ENCODE measurements at places on chromosomes 13 and 19.

GRCh38 chr19:19064098-19064722, 416 bp downstream of the SLC25A42 start:
- H3K27ac ChIP-seq = no peak overlapping the region
- DNase-seq = no peak
- H3K27me3 ChIP-seq = no peaks in the 10 kb centered on the region
- H3K4me1 ChIP-seq = peaks cover 5% of the 10 kb centered on the region
- peak overlapping the region; percentile 61 for H3K4me3 ChIP-seq

DNA sequence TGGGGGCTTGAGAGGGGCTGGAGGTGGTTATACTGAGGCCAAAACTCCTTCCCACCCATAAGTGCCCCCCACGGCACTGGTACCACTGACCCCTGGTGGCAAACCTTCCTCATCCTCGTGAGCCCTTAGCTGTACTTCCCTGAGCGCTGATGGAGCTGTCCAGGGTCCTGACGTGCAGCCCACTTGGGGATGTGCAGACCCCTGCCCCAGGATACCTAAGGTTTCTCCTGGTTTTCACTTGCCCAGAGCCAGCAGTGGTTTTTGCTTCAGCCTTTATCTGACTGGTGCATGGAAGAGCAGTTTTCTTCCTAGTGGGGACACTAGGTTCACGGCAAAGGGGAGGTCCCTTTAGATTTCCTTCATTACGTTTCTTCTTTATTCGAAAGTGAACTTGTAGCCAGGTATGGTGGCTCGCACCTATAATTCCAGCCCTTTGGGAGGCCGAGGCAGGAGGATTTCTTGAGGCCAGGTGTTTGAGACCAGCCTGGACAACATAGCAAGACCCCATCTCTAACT, 28.7 kb upstream of the KCTD15 start:
- no peak overlapping the region for H3K27ac ChIP-seq
- DNase-seq = no peak
- H3K36me3 ChIP-seq = no peaks in the 10 kb centered on the region
- H3K4me3 ChIP-seq = no peak overlapping the region
- no peaks in the 10 kb centered on the region for H3K27me3 ChIP-seq

- H3K36me3 ChIP-seq = no peaks in the 10 kb centered on the region
- H3K27me3 ChIP-seq = no peaks in the 10 kb centered on the region
- DNase-seq = no peak
- no peak overlapping the region for H3K4me3 ChIP-seq
- no peak overlapping the region for H3K27ac ChIP-seq
Observed at GRCh38 chr19:54469496-54469934, 3.6 kb downstream of the CDC42EP5 start.

DNA sequence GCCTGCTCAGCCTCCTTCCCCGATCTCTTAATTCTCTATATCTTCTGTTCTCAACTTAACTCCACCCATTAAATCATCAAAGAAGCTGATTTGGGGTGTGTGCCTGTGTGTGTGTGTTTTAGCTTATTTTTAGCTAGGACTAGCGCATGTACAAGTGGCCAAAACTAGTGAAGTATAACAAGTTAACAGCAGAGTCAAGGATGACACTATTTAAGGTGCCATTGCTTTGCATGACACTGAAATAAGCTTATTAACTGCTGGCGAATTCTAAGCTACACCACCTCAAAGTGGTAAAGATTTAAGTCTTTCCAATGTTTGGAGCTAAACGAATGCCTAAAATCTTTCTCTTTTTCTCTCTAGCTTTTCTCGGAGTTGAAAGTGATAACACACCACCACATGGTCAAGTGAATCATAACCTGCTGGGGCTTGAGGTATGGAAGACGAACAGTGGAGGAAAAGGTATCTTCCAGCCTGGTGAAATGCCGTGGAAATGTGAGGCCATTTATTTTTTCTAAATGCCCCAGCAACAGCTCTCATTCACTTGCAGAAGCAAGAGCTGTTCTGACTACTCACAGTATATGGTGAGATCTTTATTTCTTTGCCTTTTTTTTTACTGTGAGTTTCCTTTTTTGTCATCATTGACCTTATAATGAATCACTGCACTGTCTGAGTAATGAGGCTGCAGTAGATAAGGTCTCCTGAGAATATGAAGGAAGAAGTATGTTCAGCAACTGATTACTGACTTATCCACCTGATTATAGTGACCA, 570.3 kb downstream of the PCDH9 start:
- H3K27me3 ChIP-seq = no peaks in the 10 kb centered on the region
- DNase-seq = no peak
- H3K36me3 ChIP-seq = no peaks in the 10 kb centered on the region

DNA sequence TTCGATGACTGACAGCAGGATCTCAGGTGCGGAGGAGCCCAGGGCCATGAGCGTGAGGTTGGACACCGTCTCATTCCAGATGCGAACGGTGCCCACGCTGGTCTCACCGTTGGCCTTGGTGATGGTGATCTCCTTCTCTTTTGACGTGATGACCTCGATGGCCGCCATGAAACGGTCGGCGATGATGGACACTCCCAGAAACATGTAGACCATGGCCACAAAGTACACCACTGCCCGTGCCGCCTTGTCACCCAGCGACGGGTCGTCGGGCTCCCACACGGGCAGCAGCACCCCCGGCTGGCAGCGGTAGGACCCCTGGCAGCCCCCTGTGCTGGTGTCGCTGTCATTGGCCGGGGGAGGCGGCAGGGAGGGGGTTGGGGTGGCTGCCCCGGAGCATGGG, 5.7 kb downstream of the SLC8A2 start:
- H3K4me3 ChIP-seq = no peak overlapping the region
- H3K4me1 ChIP-seq = no peaks in the 10 kb centered on the region
- no peaks in the 10 kb centered on the region for H3K27me3 ChIP-seq
- no peaks in the 10 kb centered on the region for H3K36me3 ChIP-seq
- H3K27ac ChIP-seq = no peak overlapping the region

Data from pancreas (tissue), 10 donors.